ENCODE measurements at places on chromosomes 4 and X.

- DNase-seq, result no peak
Observed at GRCh38 chr4:78545275-78546246, 6.0 kb upstream of the ANXA3 start.

GRCh38 chr4:88503344-88503743 lies 20.2 kb downstream of the PYURF start:
- no peak for DNase-seq

- DNase-seq, result no peak
Observed at GRCh38 chr4:82553020-82553419, 8.8 kb downstream of the TMEM150C start.

GRCh38 chr4:87697272-87697671 lies 47.2 kb downstream of the DMP1 start:
- no peak for DNase-seq

DNA sequence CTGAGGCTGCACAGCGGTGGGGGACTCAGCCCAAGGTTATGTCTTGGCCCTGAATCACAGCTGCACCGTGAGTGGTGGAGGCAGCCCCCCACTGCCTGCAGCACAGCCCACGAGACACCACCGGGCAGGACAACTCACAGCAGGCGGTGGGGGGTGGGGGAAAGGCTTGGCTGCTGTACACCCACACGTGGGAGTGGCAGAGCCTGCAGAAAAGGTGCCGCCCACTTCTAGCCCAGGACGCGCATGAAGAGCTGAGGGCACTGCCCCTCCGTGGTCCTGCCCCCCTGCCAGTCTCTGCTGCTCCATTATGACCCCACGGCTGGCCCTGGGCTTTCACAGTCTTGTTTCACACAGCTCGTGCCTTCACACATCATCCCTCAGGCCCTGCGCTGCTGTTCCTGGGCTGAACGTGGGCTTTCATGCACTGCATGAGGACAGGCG lies 40.8 kb downstream of the FGFRL1 start:
- DNase-seq, result no peak

DNA sequence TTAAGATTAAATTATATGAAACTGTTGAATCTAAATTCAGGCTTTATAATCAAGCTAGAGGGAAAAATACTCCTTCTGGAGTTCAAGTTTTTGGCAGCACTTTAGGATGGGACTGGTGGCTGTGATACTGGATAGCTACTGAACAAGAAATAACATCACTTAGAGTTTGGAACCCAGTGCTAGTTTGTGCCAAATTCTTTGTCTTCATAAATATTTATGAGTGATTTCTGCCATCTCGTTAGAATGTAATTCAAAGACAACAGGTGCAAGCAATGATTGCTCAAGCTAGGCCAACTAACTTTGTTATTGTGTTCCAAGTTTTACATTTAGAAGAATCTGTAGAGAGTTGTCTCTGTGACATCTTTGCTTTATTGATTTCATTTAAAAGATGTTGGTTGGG lies 417.9 kb downstream of the FAT4 start:
- no peak for DNase-seq

GRCh38 chrX:55161581-55161980 lies 58.6 kb upstream of the PAGE5 start:
- no peak for DNase-seq

GRCh38 chr4:74431113-74431826 lies 13.7 kb upstream of the AREG start:
- DNase-seq, result no peak

DNA sequence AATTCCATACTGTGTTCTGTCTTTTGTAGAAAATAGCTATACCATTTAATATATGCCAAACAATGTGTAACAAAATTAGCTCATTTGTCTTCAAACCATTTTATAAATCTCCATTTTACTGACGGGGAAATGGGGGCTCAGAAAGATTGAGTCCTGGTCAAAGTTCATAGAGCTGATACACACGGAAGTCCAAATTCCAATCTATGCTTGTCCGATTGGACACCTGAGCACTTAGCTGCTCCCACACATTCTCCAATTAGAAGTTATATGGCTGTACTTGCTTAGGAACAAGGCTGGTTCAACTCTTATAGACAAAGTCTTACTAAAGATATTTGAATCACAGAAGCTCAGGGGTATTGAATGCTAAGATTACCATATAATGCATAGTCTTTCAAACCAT lies 185.2 kb downstream of the ANKRD50 start:
- no peak for DNase-seq

DNA sequence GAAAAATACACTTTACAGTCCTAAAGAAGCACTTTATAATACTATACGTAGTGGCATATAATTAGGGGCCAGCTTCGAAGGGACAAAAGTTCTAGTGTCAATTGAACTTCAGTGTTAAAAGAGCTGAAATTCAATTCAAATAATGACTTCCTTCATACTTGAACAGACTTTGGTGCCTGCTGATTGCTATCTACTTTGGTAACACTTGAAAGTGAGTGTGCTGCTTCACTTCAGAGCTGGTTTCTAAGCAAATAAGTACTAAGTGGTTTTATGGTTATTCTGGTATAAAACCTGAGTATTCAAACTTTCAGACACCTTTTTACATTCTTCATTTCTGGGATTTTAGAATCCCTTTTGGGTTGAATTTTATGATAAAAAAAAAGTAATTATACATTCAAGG lies 107.0 kb downstream of the SLC4A4 start:
- no peak for DNase-seq

DNA sequence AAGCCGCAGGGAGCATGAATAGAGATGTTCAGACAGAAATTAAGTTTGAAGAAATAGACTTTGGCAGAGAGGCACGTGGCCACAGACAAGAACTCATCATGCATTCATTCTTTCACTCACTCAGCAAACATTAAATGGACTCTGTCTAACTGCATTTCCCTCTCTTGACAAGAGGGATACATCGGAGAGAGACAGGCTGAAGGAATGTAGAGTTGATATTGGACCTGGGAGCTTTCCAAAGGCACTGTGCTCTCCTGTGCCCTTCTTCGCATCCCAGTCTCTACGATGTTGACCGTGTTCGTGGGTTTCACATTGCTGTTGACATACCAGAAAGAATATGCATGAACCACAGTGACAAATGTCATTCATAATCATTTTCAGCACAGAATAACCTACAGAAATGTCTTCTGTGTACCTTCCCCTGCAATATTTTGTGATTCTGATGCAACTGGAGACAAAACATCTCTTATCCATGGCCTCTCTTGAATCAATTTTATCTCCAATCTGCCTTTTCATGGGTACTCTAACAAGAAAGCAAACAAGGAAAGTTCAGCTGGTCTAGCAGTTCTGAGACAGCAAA lies 34.7 kb upstream of the CD99 start:
- no peak for DNase-seq

DNA sequence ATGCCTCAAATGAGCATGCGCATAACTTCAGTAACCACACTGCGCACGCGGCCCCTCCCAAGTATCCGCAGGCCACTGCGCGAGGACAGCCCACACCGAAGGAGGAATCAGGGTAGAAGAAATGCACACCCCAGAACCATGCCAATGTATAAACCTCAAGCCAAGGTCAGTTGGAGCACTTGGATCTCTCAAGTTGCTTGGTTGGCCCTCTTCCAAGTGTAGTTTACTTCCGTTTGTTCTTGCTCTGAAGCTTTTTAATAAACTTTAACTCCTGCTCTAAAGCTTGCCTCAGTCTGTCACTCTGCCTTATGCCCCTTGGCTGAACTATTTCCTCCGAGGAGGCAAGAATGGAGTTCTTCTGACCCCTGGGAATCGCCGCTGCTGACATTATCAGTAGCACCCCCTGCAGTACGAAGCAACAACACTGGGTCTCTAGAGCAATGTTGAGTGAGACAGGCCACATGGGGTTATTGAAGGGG lies 22.0 kb upstream of the SPINK2 start:
- no peak for DNase-seq

DNA sequence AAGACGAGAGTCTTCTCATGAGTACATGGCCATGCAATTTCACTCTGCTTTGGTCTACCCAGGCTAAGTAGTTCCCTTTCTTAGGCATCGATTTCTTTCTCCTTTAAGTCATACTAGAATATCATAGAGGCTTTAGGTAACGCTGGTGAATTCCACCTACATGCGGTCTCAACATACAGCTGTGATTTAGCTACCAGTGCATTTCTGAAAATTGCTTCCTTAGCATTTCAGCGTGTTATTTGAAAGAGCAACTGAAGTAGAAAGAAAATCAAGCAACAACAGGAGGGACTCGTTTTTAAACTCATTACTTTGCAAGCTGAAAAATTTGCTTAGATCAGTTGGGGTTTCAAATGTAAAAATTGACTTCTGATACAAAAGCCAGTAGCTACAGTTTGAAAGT lies 48.1 kb upstream of the RASGEF1B start:
- no peak for DNase-seq

- no peak for DNase-seq
Observed at GRCh38 chr4:151667048-151667447, 93.8 kb downstream of the GATB start.

DNA sequence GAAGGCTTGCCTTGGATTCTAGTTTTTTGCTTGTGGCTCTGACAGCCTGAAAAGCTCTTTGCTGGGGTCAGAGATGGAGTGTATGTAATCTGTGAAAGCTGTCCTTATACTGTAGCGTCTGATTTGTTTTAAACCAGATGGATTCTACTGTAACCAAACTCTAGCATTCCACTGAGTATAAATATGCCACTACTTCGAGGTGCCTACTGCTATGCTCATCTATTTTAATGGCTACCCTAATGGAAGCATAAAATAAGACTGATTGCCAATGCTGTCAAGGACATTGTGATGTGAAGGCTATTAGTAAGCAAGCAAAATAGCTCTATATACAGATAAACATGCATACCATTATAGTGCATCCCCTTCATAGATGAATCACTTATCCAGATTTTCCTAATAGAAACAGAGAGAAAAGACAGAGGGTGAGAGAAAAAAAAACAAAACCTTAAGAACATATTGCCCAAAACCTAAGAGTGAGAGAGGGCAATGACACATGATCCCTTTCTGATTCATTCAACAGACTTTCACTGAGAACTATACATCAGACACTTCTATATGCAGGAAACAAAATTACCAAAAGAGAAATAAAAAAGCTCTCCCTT lies 1025.8 kb upstream of the LCORL start:
- DNase-seq, result no peak

DNA sequence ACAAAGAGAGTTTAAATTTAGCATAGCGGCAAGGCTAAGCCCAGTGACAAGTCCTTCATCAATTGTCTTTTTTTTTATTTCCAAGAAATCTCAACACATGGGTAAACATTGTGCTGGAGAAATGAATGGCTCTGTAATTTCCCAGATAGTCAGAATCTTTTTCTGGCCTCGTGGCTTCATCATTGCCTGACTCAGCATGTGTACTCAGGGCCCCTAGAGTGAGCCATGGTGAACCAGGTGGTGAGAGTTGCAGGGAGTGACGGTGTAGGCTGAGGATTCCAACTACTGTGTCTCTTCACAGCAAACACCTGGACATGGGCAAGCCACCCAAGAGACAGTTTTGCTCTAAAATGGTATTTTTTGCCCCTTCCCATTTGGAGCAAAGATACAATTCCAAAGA lies 43.1 kb upstream of the UCP1 start:
- DNase-seq, result no peak

GRCh38 chr4:174828845-174829701 lies at the start of gene GLRA3:
Gene GLRA3 (minus strand): TSS chr4:174829247. CDS start chr4:174828811, 436 bp downstream.
- DNase-seq, result no peak

- no peak for DNase-seq
Observed at GRCh38 chr4:88138561-88138960, 19.9 kb downstream of the ABCG2 start.

DNA sequence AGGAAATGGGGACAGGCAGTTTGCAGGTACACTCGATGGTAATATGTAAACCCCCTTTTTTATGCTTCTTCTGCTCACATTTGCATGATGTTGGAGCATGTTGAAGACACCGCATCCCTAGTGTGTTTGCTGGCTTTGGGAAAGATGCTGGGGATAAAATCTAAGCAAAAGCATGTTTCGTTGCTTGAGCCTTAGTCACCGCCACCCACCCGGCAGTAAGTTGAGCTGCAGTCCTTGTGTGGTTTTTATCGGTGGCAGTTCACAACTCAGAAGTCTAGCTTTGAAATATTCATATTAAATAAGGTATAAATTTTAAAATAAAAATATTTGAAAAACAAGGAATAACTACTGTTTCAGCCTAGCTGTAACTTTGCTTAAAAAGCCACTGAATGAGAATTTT lies 21.7 kb upstream of the MND1 start:
- no peak for DNase-seq

DNA sequence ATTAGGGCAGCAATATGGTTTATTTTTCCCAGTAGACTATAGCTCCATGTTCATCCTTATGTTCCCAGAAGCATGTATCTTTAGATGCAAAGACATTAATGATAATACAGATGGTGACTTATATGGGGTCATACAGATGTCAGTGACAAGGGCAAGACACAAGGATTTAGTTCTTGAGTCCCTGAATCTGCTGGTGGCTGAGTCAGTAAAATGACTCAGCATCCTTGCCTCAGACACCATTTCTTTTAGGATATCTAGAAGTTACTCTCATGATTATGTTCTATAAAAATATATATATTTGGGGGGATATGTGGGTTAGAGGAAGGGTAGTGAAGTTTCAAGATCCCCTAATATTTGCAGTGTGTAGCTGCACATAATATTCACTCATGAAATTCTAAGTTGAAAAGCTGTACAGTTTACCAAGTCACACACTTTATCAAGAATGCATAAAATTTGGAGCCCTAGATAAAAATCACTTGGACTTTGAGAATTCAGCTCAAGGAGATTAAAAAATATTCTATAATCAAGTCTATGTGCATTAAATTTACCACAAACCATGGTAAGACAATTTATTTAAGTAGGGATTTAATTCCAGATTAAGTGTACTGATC lies 101.9 kb downstream of the LNX1 start:
- DNase-seq, result no peak

- DNase-seq, result no peak
Observed at GRCh38 chr4:22179124-22179874, 230.7 kb upstream of the KCNIP4 start.

- DNase-seq, result no peak
Observed at GRCh38 chr4:16289897-16290554, 63.8 kb upstream of the TAPT1 start.

Measured in activated T-helper 2 cell treated with anti-CD3 and anti-CD28 coated beads, Interferon-gamma antibody, Interleukin-2, Interleukin-4, amounts not matched to agents 10 μg/mL and 5 μg/mL and 100 μg/mL, durations not matched to agents 14 hours and 24 hours and 36 hours (primary cell).